ENCODE measurements at places on chromosomes 5 and 9.

DNA sequence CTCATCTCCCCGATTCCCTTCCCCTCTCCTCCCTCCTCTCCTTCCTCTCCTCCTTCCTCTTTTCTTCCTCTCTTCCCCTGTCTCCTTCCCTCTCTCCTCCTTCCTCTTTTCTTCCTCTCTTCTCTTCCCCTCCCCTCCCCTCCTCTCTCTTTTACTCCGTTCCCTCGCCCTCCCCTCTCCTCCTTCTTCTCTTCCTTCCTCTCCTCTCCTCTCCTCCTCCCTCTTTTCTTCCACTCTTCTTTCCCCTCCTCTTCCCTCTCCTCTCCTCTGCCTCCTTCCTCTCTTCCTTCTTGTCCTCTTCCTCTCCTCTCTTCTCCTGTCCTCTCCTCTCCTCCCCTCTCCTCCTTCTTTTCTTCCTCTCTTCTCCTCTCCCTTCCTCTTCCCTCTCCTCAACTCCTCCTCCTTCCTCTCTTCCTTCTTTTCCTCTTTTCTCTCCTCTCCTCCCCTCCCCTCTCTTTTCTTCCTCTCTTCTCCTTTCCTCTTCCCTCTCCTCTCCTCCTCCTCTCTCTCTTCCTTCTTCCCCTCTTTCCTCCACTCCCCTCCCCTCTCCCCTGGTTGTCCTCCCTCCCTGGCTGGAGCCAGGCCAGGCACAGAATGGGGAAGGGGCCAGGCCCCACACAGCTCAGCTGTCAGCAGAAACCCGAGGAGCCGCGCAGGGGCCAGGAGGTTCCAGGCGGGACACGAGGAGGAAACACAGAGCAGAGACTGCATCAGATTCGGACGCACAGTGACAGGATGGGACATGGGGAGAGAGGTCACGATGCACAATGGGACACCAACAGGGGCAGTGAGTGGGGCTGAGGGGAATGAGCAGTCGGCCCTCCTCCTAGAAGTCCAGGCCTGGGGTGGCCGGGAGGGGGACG is 48.0 kb downstream of the CAMK2A start:
- DNase-seq, result no peak

- no peak for DNase-seq
Observed at GRCh38 chr9:2473681-2474080, 147.9 kb upstream of the VLDLR start.

DNA sequence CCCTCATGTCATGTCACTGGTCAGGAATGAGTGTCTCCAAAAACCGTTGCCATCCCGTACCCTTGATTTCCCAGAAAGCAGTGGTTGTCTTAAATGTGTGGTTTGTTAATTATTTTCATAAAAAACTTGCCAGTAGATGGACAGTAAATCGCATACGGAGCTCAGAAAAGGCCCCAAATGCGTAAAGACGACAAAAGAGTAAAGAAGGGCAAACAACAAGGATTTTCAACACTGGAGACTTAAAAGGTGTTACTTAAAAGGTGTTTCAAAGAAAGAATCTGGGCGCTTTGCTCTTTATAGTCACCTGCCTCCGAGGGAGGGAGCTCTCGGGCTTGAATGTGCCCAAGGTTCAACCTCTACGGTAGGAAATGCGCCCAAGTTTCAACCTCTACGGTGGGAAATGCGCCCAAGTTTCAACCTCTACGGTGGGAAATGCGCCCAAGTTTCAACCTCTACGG is 734 bp downstream of the KIF27 start:
- DNase-seq, result no peak

DNA sequence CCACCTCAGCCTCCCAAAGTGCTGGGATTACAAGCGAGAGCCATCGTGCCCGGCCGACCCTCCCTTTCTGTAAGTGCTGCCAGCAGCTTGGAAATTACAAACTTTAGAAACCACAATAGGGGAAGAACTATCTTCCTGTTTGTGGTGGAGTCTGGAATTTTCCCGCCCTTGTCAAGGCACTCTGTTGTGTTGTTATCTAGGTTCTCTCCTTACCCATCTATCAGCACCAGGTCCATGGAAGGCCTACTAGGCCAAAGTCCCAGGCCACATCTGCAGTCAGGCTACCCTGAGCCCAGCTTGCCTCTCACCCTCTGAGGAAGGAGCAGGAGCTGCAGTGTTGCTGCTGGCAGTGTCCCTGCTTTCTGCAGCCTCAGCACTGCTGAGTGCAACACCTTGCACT is 214.9 kb downstream of the MCTP1 start:
- DNase-seq, result no peak

DNA sequence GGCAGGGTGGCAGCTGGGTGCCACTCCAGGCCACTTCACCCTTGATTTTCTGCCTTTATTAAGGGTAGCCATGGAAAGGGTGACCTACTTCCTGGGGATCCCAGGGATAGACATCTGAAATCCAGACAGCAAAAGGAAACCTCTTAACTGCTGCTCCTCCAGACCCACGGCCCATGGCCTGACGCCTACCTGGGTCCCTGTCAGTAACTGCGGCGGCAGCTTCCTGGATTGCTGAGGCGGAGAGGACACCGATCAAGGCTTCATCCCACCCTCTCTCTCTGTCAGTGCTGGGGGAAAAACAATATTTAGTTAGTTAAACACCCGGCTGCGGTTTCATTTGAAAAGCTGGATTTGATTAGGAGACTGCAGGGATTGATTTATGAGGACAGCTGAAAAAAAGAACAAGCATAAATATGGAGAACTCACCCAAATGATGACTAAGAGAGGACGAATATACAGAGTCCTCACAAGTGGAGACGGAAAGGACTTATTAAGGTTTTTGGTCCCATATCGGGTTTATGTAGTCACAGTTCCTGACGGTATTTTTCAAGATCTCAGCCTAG is 158.7 kb upstream of the KLF4 start:
- DNase-seq, result no peak

DNA sequence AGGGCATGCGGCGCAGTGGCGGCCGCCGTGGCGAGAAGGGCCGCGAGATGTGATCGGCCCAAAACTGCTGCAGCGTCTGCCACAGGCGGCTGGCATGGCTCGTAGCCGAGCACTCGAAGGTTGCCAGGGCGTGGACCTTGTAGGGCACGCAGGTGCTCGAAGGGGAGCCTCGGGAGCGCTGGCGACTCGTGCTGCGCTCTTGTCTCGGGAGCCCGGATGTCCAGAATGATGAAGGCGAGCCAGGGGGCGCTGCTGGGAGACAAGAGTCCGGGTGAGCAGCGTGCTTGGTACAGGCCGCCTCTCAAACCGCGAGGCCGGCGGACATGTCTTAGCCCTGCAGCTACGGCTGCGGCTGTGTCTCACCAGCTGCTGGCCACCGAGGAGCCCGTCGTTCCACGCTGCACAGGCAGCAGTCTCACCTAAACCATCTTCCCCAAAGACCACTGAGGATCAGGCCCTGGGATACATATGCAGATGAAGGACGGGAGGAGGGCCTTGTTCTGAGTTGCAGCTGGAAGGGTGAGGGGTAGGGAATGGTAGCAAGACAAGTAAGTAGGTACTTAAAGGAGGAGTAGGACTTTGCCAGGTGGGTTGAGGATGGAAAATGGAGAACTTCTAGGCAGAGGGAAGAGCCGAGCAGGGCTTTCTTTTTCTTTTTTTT is 1.7 kb downstream of the CBY3 start:
- DNase-seq, result no peak

DNA sequence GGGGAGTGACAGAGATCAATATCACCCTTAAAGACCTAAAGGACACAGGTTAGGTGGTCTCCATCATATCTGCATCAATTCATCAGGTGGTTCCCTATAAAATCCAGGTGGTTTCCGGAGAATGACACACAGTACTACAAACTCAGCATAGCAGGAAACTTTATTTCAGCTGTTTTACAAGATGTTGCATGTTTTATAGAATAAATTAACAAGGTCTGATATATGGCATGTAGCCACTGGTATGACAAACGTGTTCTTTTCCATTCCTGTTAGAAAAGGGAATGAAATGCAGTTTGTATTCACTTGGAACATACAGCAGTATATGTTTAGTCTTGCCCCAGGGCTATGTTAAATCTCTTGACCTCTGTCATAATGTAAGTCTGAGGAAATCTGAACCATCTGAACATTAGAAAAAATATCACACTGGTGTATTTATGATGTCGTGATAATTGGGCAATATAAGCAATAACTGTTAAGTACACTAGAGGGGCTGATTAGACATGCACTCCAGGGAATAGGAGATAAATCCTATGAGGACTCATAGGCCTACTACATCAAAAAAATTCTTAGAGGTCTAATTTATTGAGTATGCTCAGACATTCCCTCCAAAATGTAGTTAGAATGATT is 42.2 kb upstream of the TNFSF8 start:
- DNase-seq, result no peak

DNA sequence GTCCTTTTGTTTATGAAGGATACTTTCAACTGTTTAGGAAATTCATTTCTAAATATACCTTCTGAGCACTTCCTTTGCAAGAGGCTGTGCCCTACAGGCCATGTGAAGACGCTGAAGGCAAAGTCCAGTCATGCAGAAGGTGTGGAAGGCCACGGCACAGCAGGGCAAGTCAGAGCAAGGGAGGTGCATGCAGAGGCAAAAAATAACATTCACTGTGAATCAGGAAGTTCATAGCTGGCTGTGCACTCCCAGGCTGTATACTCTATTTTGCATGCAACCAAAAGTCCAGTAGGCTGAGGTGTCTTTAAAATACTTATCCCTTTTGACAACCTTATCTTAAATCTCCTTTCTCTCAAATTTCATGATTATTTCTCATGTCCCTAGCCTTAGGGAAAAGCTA is 50.3 kb downstream of the GNAQ start:
- no peak for DNase-seq

GRCh38 chr5:171462136-171462927 is 42.9 kb downstream of the FGF18 start:
- no peak for DNase-seq

DNA sequence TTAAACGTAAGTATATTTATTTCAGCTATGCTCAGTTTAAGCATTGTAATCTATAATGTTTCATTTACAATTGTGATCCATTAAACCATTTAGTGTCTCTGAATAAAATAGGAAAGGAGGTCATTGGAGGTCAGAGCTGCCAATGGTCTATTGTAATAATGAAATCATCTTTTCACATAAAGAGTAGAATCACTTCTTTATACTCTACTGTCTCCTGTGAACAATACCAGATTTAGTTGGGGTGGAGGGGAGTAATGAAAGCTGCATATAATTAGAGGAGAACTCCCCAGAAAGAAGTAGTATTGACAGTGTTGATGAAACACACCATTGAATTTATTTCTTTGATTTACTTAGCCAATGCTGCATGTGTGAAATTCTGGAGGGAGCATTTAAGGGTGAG is 35.1 kb upstream of the ZFYVE16 start:
- DNase-seq, result no peak

- no peak for DNase-seq
Observed at GRCh38 chr9:28692012-28692411, 1118.7 kb upstream of the C9orf72 start.

DNA sequence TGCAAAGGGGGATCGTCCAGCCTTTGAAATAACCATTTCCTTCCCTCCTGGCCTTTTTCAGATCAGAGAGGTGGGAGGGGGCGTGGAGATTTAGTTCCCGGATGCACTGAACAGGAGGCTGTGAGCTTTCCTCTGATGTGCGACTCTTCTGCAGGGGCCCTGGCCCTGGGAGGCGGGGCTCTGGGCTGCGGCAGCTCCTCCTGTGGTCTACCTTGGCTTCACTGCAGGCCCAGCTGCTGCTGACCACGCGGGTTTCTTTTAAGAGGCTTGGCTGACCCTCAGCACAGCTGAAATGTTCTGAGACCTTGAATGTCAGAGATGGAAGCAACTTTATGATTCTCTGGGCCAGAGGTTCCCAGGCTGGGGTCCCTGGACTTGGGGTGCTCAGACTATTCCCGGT is 27.0 kb upstream of the COL15A1 start:
- DNase-seq, result no peak

DNA sequence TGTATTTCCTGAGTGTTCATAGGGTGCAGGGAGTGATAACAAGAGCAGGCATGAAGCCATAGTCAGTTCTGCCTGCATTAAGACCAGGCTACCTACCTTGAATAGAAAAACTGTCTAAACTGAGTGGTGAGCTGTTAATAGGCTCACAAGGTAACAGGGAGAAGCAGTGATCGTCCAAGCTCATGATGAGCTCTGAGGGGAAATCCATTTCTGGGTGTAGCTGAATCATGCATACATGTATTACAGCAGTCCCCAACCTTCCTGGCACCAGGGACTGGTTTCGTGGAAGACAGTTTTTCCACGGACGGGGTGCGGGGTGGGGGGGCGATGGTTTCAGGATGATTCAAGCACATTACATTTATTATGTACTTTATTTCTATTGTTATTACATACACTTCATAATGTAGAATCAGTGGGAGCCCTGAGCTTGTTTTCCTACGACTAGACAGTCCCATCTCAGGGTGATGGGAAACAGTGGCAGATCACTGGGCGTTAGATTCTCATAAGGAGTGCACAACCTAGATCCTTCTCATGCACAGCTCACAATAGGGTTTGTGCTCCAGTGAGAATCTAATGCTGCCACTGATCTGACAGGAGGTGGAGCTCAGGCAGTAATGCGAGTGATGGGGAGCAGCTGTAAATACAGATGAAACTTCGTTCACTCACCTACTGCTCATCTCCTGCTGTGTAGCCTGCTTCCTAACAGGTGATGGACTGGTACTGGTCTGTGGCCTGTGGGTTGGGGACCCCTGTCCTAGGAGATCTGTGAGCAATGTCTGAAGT is 100.0 kb upstream of the IL6ST start:
- no peak for DNase-seq

DNA sequence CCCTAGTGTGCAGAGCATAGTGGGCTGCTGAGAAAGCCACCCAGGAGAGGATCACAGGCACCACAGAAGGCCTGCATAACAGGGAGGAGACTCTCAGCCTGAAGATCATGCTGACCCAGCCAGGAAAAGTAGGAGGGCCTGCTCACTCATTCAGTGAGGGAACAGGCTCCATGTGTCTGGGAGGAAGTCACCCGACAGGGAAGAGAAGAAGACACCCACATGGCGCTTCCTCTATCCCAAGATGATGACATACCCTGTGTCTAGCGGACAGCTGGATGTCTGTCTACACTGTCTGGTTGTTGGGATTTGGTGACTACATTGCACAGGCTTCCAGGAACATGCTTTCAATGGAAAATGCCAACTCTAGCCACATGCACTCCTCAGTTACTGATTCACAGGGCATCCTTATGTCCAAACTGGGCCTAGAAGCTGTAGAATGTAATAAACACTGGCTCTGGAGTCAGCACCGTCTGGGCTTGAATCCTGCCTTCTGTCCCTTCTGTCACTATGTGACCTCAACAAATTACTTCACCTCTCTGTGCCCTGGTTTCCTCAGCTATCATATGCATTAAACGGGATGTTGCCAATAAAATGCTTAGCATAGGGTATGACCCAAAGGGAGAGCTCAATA is 47.6 kb downstream of the KLHL3 start:
- DNase-seq, result peak; percentile 20

- no peak for DNase-seq
Observed at GRCh38 chr9:127776924-127777289, 1.6 kb downstream of the SH2D3C start.

Measured in DMS 273 treated with DMSO at 0.1 percent for 48 hours (cell line).